Thymus (tissue), 14 donors: ENCODE measurements at places on chromosomes 7 and 10. TPM values are rescaled to one million over a fixed set of nuclear protein-coding genes. Genes with fewer than 3 reads are reported as not detected.

- DNase-seq, result no peak
Observed at GRCh38 chr7:37698276-37698675, 14.7 kb downstream of the GPR141 start.

GRCh38 chr7:56028942-56029630 lies 22.2 kb downstream of the PSPH start:
- no peak for DNase-seq

GRCh38 chr10:30029872-30030256 lies 29.5 kb downstream of the JCAD start:
- no peak for DNase-seq

- no peak for DNase-seq
Observed at GRCh38 chr7:83519240-83519639, 129.7 kb downstream of the SEMA3E start.

DNA sequence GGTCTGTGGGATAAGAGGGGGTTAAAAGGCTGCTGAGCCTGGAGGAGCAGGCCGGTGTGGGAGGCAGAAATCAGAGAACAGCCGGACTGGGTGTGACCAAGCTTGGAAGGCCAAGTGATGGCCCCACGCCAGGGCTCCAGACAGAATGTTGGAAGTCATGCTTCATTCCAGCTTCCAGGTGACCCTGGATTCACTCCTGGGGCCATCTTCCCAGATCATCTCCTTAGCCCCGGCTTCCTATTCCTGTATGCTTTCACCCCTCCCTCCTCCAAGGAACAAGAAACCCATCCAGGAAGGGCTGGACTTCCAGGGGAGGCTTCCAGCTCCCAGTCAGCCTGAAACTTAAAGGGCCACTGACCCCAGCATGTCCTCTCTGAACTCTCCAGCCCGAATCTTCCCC lies 1.0 kb downstream of the INMT start:
- no peak for DNase-seq

DNA sequence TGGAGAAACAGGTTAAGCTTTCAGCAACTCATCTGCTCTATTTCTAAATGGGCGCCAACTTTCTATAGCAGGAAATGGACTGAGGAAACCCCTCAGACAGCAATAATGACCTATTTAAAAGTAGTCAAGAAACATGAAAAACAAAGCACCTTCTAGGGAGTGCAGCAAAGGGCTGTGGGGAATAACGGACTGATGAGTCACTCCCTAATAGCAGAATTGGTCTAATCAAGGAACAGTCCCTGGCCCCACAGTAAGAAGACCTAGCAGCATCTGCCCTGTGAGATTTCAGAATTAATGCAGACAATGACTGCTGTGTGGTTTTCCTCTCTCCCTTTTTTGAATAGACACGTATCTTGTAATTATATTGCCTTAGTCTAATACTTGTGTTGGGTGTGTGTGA lies 602.9 kb downstream of the IPMK start:
- DNase-seq, result no peak

DNA sequence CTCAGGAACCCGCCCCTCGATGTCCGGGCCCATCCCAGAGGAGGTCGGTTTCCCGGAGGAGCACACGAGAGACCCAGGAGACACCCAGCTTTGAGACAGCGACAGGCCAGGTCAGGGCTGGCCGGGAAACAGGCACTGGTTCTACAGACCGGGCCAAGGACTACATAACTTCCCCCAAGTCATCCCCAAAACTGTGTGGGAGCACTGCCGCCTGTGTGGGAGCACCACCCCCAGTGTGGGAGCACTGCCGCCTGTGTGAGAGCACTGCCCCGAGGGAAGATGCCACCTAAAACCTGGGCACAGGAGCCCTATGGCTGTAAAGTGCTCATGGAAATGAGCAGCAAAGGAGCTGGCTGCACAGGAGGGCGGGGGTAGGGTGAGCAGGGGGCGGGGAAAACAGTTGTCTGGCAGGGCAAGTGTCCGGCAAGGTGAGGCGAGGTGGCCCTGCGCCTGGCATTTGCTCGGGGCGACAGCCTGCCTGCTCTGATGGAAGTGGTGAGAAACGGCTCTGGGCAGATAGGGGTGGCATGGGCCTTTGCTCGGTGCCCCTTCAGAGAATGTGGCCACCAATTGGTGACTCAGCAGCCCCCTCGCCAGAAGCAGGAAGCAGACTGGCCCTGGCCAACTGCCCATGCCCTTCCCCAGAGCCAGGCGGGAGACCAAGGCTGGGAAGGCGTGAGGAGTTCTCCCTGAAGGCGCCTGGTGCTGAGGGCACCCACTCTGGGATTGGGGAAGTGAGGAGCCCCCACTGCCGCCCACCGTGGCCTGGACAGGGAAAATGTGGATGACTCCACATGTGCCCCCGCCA lies 26.2 kb downstream of the PAPOLB start:
- DNase-seq, result no peak

GRCh38 chr7:108016841-108017775 lies 14.1 kb upstream of the LAMB1 start:
- peak; percentile 48 for DNase-seq

HABP2 gene
- total RNA-seq, result 0.19 TPM

BLNK gene
- 7.2 TPM for total RNA-seq

SLC18A3 gene
- total RNA-seq, result not detected
